ENCODE measurements at places on chromosomes 6 and 20.

- no peak for DNase-seq
These were observed 622.2 kb upstream of the MANEA start for GRCh38 chr6:94955156-94955555.

- no peak for DNase-seq
These were observed 128.3 kb upstream of the MAP3K7 start for GRCh38 chr6:90715093-90715655.

DNA sequence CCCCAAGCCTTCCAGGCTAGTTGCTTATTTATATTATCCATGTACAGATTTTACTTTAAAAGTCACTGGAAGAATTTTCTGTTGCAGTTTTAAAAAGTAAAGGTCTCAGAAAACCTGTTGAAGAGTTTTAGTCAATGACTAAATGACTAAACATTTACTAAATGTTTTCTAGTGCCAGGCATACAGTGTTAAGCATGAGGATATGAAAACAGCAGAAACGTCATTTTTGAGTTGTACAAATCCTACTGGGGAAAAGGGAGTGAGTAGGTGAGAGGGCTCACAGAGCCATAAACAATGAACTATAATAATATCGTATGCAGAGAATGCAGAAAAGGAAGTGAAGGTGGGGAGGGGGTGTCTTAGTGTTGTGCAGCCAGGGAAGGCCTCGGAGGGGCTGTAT is 66.3 kb downstream of the MAN1A1 start:
- no peak for DNase-seq

- peak; percentile 78 for DNase-seq
These were observed 79.9 kb downstream of the ATXN1 start for GRCh38 chr6:16681260-16681873.

- DNase-seq, result no peak
These were observed 469 bp downstream of the SYNJ2 start for GRCh38 chr6:157982102-157982562.

DNA sequence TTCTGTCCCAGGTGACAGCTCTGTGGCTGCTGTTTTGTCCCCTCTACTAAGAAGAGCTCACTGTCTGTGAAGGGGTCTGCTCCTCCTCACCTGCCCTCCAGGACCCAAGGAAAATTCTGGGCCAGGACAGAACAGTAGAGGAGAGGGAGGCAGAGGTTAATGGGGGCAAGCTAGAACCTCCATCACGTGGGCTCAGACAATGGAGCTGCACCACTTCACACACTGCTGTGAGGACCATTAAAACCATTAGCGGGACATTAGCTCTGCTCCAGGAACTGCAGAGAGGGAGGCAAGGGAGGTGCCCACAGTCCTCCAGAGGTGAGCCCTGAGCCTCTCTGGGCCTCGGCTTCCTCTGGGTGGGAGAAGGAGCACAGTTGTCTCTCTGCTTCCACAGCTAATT is 78.4 kb downstream of the NOL4L start:
- DNase-seq, result no peak

DNA sequence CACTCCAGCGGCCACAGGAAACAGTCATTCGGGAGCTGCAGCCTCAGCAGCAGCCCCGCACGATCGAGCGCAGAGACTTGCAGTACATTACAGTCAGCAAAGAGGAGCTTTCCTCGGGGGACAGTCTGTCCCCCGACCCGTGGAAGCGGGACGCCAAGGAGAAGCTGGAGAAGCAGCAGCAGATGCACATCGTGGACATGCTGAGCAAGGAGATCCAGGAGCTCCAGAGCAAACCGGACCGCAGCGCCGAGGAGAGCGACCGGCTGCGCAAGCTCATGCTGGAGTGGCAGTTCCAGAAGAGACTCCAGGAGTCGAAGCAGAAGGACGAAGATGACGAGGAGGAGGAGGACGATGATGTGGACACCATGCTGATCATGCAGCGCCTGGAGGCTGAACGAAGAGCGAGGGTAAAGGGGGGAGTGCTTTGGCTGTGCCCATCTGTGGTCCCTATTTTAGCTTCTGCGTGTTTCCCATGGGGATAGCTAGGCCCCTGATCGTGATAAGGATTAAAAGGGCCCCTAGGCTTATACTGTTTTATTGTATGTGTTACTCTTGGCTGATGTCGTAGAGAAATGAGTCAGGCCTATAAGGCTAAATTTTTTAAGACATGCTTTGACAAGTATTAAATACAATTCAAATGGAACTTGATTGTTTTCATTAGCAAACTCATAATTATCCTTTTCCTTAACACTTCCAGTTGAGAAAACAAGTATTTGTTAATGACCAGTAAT is 45.5 kb upstream of the KIF25 start:
- DNase-seq, result no peak
